ENCODE measurements at places on chromosomes 11 and 22.

DNA sequence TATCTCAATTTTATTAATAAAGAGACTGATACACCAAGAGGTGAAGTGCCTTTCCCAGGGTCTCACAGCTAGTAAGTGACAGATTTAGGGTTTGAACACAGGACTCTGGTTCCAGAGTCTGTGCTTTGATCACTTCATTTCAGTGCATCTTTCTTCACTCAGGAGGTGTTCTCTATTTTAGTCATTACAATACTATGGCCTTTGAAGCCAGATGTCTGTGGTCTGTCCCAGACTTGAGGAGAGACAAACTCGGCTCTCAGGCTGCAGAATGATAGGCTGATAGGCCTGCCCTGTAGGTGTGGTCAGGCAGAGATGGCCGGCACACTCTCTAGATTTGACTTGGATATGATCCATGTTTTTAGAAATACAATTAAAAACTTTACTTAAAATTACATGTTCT lies 478.5 kb upstream of the CCDC90B start:
- no peak for DNase-seq

- DNase-seq: no peak
Measured at GRCh38 chr22:19775496-19776325, 15.1 kb downstream of the TBX1 start.

- DNase-seq: no peak
Measured at GRCh38 chr11:94131718-94132115, 3.1 kb downstream of the PANX1 start.

- peak; percentile 74 for DNase-seq
Measured at GRCh38 chr22:20979243-20979809, 2.8 kb upstream of the LZTR1 start.

GRCh38 chr22:24751518-24751917 lies 23.0 kb downstream of the PIWIL3 start:
- DNase-seq: no peak
